ENCODE measurements at places on chromosomes 3 and 15. TPM values are rescaled to one million over a fixed set of nuclear protein-coding genes. Genes with fewer than 3 reads are reported as not detected.

Gene C3orf20
- under 0.01 TPM for total RNA-seq

Gene PRTG
- total RNA-seq = 26.2 TPM

Gene MESD
- 36.0 TPM for total RNA-seq

Gene DAZL
- total RNA-seq = not detected

Gene CHCHD4
- 28.8 TPM for total RNA-seq

Gene RTP4
- total RNA-seq = 56.8 TPM

Gene CCR3
- total RNA-seq = not detected

Gene SLC15A2
- total RNA-seq = 0.73 TPM

Gene UTS2B
- total RNA-seq = 2.5 TPM

Gene PLSCR2
- total RNA-seq = not detected

Gene GOLGA8J
- not detected for total RNA-seq

Gene C3orf62
- 2.8 TPM for total RNA-seq

Gene IL1RAP
- total RNA-seq = 85.3 TPM

Gene IREB2
- total RNA-seq = 31.3 TPM

Gene MYLK
- 13.4 TPM for total RNA-seq

Gene NME9
- under 0.01 TPM for total RNA-seq

Gene OXTR
- 0.67 TPM for total RNA-seq

Gene RARRES1
- total RNA-seq = 0.62 TPM

Gene SEMA3B
- total RNA-seq = 5.3 TPM

Gene KBTBD13
- total RNA-seq = not detected

Gene PRKCI
- 34.9 TPM for total RNA-seq

Data from melanocyte of skin (primary cell).